ENCODE measurements at places on chromosomes 4 and X.

GRCh38 chr4:14867847-14868246 is 134.4 kb upstream of the CPEB2 start:
- DNase-seq = no peak

DNA sequence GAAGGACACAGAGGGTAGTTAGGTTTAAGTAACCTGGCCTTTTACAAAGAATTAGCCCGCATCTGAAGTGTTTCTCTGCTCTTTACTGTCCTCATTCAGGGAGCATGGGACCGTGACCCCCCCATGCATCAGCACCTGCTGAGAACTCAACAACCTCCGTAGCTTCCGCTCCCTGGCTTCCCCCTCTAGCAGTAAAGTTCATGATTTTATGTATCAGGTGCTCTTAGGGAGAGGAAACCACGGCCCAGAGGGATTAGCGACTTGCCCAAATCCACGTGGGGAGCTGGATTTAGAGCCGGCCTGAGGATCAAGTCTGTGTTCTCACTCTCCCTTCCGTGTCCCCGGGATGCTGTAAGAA is 284.6 kb upstream of the GATB start:
- no peak for DNase-seq

DNA sequence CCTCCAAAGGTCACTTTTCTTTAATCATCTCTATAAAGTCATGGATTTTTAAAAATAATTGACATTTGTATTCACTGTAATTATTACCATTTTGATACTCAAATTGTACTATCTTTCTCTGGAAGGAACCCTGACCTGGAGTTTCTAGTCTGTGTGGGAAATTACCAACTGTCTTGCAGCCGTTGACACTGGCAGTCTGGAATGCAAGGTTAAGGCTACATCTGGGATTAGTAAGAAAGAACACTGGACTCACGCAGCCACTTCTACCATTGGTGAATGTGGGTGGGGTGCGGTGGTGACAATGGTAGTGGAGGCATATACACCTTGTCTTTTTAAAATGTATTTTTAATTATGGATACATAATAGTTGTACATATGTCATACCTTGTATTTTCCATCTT is 40.9 kb downstream of the EGF start:
- no peak for DNase-seq

DNA sequence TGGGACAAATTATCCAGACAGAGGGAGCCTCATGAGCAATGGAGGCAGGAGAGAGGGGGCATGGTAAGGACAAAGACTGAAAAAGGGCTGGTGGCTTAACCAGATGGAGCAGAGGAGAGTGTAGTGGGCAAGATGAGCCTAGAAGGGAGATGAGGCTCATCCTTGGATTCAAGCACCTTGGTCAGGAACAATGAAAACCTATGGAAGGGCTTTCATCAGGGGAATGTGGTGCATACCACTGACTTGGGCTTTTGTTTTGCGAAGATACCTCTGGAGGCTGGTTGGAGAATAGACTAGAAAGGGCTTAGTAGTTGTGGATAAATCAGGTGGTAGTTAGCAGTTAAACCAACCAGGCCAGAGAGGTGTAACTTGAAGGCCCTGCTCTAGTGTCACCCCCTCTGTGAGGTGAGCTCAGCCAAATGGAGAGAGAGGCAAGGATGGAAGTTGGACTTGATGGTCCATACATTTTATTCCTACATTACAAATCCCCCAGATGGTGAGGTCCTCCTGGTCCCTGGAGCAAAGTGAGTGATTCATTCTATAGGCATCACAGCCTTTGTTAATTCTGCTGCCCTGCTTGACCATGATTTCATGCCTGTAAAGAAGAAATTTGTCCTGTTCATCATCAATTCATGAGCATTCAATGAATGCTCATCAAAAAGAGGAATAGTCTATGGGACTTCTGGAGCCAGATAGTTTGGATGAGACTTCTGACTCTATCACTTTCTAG is 264.8 kb upstream of the IGFBP7 start:
- no peak for DNase-seq

DNA sequence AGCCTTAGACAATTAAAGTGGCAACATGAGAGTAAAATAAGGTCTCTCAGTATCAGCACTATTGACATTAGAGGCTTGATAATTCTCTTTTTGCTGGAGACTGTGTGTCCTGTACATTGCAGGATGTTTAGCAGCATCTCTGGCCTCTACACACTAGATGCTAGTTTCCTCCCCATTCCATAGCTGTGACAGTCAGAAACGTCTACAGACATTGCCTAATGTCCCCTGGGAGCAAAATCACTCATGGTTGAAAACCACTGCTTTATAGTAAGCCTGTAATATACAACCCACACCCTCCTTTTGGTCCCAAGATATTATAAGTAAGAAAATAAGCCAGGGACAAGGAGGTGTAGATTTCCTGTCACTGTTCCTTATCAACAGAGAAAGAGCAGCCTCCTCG is 166.0 kb downstream of the FRMPD4 start:
- no peak for DNase-seq

GRCh38 chr4:80186676-80187075 is 10.6 kb upstream of the PRDM8 start:
- DNase-seq = no peak

GRCh38 chr4:178856139-178856800 is 1414.0 kb upstream of the AGA start:
- DNase-seq = no peak

DNA sequence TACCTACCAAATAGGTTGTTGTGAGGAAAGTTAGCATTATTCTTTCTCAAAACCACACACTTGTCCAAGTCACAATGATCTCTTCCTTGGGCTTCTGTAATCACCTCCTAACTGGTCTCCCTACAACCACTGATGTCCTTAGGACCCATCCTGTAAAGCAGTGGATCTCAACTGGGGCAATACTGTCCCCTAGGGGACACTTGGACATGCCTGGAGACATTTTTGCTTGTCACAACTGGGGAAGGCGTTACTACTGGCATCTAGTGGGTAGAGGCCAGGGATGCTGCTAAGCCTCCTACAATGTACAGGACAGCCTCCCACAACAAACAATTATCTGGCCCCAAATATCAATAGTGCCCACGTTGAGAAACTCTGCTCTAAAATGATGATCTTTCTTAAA is 118.7 kb upstream of the AP1S2 start:
- peak; percentile 43 for DNase-seq

GRCh38 chr4:114780205-114780604 is 181.6 kb downstream of the UGT8 start:
- no peak for DNase-seq

- DNase-seq = no peak
Observed at GRCh38 chr4:144572660-144573059, 73.3 kb upstream of the HHIP start.

- DNase-seq = no peak
Observed at GRCh38 chrX:39910651-39911050, 187.1 kb downstream of the BCOR start.

GRCh38 chr4:108777388-108777787 is 14.5 kb upstream of the ETNPPL start:
- DNase-seq = no peak

- no peak for DNase-seq
Observed at GRCh38 chr4:73870260-73870659, 1.1 kb downstream of the CXCL1 start.

GRCh38 chrX:133666256-133666655 is 251.0 kb upstream of the GPC4 start:
- no peak for DNase-seq

DNA sequence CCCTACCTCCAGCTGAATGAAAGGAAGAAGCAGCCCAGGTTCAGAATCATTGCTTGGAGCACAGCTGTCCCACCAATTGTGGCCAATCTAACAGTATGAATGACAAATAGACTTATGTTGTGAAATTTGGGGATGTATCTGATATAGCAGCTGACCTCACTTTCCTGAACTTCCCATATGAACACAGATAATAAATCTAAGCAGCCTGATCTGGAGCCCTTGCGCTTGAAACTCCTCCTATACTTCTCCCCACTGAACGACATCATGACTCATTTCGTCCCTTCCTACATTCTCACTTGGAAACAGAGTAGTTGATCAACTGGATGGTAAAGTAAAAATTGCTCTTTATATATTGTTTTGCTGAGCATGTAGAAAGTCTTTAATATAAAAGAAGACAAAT is 24.2 kb upstream of the AMELX start:
- DNase-seq = no peak

DNA sequence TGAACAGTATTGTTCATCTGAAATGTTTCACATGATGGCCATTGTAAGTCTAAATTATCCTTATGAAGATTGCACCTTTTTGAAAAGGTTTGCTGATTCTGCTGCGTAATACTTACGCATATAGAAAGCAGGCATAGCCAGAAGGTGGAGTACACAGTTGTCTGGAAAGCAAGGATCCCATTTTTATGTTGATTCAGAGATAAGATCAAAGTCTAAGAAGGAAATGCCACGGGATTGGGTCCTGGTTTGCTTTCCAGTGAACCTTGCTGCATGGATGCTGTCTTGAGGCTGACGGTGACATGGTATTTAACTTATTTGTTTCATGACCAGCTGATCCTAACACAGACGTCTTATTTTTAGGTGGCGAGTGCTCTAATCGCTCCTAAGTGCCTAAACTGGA is 15.5 kb downstream of the MAGEA9B start:
- no peak for DNase-seq

GRCh38 chr4:168057412-168057811 is 34.9 kb upstream of the ANXA10 start:
- DNase-seq = no peak

DNA sequence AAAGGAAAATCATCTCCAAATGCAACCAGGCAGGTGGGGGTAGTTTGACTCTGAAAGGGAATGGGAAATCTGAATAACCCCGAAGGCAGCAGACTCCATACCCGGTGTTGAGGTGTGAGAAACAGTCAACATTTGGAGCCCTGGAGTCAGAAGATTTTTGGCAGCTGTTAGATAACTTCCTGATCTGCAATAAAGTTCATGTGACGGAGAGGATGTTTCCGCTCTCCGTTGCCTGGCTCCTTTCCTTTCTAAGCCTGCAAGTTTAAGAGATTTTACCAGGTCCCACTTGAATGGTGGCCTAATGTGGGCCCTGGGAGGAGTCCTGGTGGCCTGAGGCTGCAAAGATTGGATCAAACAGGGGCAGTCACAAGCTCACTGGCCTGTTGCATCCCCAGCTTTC is 27.7 kb downstream of the HAND2 start:
- DNase-seq = no peak

DNA sequence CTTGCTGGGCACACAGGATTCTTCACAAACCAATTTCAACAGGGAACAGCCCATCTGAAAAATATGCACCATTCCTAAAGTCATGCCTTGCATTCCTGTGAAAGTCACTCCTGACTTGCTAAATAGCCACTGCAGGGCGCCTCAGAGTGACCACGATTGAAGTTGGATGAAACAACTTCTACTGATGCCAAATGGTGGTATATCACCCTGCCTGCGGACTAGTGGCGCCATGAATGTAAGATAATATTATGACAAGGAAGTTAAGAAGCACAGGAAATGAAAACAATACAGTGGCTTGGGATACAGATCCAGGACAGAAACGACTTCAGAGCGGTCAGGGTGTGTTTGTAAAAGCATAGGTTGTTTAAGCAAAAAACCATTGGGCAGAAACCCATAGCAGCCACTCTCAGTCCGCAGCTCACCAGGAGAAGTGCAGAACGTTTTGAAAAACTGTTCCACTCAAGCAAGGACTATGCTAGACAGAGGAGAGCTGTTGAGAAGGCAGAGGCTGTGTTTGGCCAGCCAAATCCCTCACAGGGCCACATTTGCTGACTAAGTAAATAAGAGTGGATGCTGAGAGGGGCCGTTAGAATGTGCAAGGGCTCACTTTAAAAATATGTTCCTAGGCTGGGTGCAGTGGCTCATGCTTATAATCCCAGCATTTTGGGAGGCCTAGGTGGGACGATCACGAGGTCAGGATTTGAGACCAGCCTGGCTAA is 250.4 kb downstream of the PTTG2 start:
- DNase-seq = no peak

DNA sequence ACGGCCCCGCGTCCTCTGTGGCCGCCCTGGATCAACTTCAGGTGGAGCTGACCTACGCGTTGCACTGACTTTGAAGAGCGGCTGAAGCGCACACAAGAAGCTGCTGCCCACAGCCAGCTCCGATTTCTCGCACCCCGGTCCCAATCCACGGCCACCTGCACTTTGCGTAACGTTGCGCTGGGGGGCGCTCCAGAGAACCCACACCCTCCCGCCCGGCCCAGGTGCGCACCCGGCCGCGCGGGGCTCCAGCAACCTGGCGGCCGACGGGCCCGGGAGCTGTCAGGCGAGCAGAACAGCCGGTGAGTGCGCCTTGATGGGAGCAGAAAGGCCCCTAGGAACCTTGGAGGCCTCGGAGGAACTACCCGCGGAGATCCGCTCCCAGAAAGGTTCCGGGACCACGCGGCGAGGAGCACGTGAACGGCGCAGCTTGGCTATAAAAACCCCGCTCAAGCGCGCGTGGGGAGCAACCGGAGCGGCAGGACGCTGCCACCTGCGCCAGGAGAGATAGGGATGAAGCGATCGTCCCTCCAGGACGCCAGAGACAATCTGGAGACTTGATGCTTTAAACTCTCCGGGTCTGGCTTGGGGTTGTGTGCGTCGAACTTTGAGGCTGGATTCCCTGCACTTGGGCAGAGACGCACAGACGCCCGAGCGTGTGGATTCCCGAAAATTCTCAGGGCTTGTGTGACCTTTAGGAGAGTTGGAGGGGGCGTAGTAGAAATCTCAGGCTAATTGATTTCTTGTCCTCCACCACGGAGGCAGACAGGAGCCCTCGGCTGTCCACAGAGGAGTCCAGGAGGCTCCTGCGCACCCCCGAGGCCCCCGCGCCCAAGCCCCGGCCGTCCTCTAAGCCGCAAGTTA is 591 bp upstream of the NWD2 start:
- DNase-seq = no peak

DNA sequence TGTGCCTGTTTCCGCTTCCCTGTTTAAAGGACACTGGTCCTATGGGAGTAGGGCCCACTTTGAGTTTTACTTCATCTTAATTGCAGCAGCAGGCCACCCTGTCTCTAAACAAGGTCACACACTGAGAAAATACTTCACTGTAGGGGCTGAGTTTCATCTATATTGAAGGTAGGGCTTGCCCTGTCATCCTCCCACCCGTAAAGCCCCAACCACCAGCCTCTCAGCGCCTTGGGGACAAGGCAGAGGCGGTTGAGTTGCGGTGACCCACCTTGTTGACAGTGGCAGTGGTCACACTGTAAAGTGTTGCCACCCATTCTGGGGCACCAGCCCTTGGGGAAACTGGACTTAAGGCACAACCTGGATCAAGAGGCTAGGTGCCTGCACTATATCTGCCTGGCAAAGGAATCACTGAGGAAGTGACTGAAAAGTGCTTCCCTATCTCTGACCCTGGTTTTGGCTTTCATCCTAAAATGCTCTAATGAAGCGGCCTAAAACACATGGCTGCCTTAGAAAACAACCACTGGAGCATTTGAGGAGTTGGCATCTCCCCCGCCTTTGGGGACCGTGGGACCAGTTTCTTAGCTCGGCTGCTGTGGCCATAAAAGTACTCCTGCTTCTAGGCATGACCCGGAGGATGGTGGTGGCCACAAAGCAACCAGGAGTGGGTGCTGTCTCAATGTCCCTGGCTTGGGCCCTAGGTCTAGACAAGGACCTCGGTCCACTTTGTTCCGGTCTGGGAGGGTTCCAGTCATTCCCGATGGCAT is 7.8 kb upstream of the WDR1 start:
- no peak for DNase-seq

GRCh38 chrX:69117876-69118526 is 47.3 kb downstream of the PJA1 start:
- no peak for DNase-seq

Measured in CD4-positive, CD25-positive, alpha-beta regulatory T cell (primary cell).